ENCODE measurements at places on chromosomes 16 and 17.
A peak's percentile ranks its signal among the peaks of the same experiment; 100 is the strongest.

DNA sequence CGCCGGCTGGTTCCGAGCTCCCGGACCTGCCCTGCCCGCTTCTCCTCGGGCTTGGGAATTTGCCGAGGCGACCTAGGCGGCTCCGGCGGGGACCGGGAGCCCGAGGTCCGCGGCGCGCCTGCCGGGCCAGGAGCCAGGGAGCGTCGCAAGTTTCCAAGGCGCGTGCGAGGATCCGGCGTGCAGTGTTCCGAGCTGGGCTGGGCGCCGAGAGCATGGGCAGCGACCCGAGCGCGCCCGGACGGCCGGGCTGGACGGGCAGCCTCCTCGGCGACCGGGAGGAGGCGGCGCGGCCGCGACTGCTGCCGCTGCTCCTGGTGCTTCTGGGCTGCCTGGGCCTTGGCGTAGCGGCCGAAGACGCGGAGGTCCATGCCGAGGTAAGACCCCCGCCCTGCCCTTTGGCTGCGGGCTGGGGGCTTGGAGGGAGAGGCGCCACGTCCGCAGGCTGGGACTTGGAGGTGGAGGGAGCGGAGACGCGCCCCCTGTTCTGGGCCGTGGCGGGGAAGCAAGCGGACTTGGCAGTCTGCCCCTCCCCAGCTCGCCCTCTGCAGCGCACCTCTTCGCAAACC, 668 bp downstream of the MMP15 start:
- DNase-seq = peak; percentile 48

DNA sequence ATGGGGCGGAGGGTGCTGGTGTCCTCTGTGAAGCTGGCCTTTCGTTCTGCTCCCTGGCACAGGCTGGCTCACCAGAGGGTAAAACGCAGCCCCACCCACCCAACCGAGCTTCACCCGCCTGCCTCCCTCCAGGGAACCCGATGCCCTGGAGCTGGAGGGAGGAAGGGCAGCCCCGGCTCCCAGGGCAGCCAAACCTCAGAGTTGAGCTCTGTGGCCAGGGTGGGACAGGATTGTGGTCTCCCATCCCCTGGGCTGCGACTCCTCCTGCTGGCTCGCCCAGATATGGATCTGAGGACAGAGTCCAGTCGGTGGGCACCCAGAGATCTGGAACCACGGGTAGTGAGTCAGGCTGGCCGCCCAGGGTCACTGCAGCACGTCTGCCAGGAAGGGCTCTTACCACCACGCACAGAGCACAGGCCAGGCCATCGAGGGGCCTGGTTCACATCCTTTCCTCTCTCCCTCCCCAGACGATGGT, 42.6 kb upstream of the CHMP6 start:
- no peak for DNase-seq

- peak; percentile 69 for DNase-seq
These were observed 1.2 kb downstream of the HS3ST3B1 start for GRCh38 chr17:14302091-14302430.

DNA sequence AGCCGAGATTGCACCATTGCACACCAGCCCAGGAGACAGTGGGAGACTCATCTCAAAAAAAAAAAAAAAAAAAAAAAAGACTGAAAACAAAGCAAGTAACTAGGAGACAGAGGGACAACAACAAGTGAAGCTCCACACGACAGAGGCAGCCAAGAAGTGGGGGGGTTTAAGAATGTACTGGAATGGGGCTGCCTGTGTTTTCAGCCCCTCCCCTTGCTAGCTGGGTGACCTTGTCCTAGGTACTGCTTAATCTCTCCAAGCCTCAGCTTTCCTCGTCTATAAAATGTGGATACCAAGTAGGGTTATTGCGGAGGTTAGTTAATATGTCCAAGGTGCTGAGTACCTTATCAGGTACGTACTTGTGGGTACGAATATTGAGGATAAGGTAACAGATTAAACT, 163.8 kb upstream of the CACNG5 start:
- DNase-seq = no peak

GRCh38 chr17:63930951-63931575, 1.1 kb downstream of the CD79B start:
- no peak for DNase-seq

DNA sequence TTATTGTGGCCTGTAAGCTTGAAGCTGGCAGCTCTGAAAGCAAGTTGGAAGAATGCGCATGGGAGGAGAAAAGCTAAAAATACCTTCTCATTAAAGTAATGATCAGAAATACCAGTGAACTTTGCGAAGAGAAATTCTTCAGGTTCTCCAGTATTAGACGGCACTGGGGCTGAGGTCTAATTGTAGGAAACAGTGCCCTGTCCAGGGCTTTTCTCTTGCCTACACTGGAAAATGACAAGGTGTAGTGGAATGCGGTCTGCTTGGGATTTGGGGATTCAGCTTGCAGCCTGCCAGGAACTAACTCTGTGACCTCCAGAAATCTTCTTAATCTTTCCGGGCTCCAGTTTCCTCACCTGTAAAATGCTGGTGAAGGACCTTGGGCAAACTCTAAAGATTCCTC, 53.3 kb upstream of the KCNJ16 start:
- no peak for DNase-seq

DNA sequence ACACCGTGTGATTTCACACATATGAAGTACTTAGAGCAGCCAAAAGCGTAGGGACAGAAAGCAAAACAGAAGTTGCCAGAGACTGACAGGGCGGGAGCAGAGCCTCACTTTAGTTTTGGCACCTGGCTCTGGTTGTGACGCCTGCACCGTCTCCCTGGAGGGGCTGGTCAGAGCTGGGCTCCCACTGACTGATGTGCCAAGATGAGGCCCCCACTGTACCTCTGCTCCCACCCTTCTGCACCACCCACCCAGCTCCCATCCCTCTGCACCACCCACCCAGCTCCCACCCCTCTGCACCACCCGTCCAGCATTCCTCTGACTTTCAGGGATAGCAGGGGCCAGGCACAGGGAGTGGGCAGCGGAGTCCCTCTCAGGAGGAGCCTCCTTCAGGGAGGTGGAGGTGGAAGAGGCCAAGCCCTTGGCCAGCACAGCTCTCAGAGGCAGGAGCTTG, 3.2 kb upstream of the PRSS21 start:
- DNase-seq = no peak

- peak; percentile 61 for DNase-seq
These were observed 19.9 kb upstream of the RSL1D1 start for GRCh38 chr16:11871193-11871592.

DNA sequence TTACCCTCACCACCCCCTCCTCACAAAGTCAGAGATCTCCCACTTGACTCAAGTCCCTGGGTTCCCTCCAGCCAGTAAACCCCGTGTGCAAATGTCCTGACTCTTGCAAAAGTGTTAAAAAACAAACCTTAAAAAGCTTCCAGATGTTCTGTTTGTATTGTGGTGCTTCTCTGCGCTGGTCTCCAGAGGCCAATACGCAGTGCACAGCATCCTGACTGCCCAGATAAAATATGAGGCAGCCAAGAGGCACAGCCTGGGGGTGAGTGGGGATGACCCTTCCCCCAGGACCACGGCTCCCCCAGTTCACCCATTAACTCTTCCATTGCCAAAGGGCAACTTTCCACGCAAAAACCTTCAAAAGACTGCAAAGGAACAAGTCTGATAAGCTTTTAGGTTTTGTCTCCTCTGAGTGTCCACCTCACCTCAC, 291.8 kb downstream of the SOX9 start:
- no peak for DNase-seq

DNA sequence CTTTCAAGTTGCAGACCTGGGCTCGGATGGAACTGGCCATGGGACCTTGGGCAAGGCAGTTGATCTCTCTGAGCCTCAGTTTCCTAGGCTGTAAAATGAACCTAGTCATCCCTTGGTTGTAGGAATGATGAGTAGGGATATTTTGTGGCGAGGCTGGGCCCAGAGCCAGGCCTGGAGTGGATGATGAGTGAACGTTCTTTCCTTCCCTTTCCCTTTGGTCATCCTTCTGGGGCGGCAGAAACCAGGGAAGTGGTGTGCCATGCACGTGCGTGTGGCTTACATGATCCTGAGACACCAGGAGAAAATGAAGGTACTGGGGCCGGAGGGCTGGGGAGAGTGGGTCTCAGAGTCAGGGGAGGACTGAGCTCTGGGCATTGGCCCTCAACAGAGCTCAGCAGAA, 8.4 kb downstream of the FBRS start:
- DNase-seq = no peak

DNA sequence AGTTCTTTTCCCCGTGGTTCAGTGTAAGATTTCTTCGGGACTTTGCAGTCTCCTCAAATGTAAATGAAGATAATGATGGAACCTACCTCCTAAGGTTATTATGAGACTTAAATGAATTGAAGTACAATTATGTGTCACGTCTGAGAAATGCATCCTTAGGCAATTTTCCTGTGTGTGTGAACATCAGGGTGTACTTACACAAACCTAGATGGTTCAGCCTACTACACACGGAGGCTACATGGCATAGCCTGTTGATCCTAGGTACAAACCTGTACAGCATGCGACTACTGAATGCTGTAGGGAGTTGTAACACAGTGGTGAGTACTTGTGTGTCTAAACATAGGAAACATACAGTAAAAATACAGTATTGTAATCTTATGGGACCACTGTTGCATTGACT, 1.1 kb upstream of the FAM20A start:
- DNase-seq = no peak

DNA sequence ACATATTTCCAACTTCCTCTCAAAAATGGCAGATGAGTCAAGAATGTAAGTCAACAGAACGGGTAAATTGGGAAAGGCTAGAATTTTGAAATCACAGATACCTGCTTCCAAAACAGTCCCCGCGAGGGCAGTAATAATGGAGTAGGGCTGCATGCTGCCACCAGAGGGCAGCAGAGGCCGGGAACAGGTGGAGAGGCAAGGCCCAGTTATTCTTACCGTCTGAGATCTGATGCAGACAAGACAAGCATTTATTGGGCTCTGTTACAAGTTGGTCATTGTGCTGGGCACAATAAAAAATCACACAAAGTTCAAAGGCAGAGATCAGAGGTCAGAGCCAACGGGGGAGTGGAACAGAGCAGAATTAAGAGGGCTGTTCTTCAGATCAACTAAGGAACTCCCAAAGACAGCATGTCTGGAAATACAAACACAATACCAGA, 8.8 kb upstream of the MLKL start:
- DNase-seq = peak; percentile 81

- DNase-seq = no peak
These were observed 9.0 kb upstream of the PPP1R27 start for GRCh38 chr17:81843713-81844326.

- DNase-seq = no peak
These were observed 1.2 kb downstream of the C16orf54 start for GRCh38 chr16:29744541-29745101.

- DNase-seq = no peak
These were observed 56.9 kb upstream of the ACSF3 start for GRCh38 chr16:89036776-89037175.

GRCh38 chr16:64507240-64508024, 614.4 kb downstream of the CDH11 start:
- DNase-seq = no peak

GRCh38 chr16:51390877-51391276, 239.8 kb upstream of the SALL1 start:
- no peak for DNase-seq

DNA sequence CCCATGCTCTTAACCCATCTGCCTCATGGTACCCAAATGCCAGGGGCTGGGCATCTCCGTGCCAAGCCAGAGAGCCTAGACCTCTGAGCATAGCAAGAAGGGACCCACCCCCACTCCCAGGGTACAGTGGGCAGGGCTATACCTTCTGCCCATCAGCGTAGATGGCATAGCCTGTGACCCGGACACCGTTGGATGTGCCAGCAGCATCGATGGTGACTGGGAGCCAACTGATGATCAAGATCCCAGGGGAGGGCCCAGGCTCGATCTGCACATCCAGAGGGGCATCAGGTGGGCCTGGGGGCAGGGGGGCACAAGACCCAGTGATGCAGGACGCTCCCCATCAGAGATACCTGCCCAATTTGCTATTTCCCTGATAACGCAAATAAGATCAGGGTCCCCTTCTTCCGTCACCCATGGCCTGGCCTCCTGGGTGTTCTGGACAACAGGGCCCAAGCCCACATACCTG, 17.1 kb downstream of the TSPOAP1 start:
- no peak for DNase-seq

DNA sequence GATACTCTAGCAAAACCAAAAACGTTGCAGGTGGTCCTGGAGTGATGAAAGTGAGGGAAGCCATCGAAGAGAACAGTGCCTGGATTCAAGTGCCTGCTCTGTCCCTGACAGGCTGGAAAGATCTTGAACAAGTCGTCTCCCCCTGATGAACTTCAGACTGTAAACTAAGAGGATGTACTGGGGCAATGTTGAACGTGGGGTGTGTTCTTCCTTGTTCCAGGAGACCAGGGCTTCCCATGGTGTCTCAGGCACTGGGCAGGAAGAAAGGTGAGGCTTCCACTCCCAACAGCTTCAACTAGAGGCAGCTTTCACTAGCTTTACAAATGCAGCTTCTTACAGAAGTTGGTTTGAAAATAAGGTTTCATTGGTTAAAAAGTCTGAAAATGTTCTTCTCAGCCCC, 21.4 kb upstream of the NF1 start:
- DNase-seq = no peak

DNA sequence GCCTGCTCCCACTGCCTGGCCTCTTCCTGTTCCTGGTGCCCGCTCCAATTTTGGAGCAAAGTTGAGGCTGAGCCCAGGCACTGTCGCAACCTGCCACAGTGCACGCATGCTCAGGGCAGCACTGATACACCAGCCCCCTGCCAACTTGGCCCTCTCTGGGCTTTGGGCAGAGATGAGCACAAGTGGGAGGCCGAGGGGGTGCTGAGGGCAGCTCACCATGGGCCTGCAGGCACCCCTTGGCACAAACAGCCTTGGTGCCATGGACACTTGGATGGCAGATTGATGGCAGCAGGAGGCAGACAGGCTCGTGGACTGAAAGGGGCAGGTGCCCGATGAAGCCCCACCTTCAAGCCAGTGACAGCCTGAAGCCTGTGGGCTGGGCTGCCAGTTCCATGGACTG, 42.9 kb downstream of the PIGL start:
- no peak for DNase-seq

- no peak for DNase-seq
These were observed 119.1 kb upstream of the ZFHX3 start for GRCh38 chr16:73166947-73167550.

GRCh38 chr17:27315322-27315721, 21.4 kb downstream of the WSB1 start:
- DNase-seq = no peak

- no peak for DNase-seq
These were observed 84.3 kb upstream of the C16orf82 start for GRCh38 chr16:26982422-26982821.

GRCh38 chr17:18040261-18040858, 1.2 kb downstream of the GID4 start:
- DNase-seq = no peak

GRCh38 chr17:76048025-76048605, 21.0 kb upstream of the EVPL start:
- DNase-seq = no peak

All from ACHN (cell line).